ENCODE measurements at places on chromosomes 3 and 15.

- no peak for DNase-seq
Measured at GRCh38 chr15:63544258-63545026, 40.0 kb downstream of the USP3 start.

GRCh38 chr3:154522036-154522602 lies 92.1 kb upstream of the GPR149 start:
- DNase-seq, result no peak

GRCh38 chr3:148723631-148724030 lies 25.9 kb downstream of the AGTR1 start:
- no peak for DNase-seq

- DNase-seq, result no peak
Measured at GRCh38 chr3:58419780-58420507, 13.7 kb downstream of the PDHB start.

- no peak for DNase-seq
Measured at GRCh38 chr3:134680796-134681521, 30.1 kb upstream of the KY start.

DNA sequence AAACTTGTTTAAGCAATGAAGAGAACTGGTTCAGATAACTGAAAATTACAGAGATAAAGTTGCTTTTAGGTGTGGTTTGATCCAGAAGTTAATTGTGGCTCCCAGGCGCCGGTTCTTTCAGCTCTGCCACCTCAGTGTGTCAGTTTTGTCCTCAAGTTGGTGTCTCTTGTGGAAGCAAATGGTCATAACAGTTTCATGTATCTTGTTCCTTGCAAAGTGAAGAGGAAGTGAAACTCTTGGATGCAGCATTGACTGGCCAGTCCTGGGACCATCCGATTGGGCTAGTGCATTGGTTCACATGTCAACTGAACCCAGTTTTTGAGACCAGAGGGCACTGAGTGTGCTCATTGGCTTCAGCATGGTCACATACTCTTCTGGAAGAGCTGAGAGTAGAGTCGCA lies 181.4 kb upstream of the GRM7 start:
- DNase-seq, result no peak

- no peak for DNase-seq
Measured at GRCh38 chr15:82900511-82901060, 51.9 kb downstream of the HOMER2 start.

GRCh38 chr15:57505949-57506391 lies 85.7 kb upstream of the MYZAP start:
- DNase-seq, result peak; percentile 55

- DNase-seq, result no peak
Measured at GRCh38 chr15:79601405-79602086, 169.4 kb downstream of the MINAR1 start.

- no peak for DNase-seq
Measured at GRCh38 chr3:140319739-140320138, 358.1 kb upstream of the TRIM42 start.

DNA sequence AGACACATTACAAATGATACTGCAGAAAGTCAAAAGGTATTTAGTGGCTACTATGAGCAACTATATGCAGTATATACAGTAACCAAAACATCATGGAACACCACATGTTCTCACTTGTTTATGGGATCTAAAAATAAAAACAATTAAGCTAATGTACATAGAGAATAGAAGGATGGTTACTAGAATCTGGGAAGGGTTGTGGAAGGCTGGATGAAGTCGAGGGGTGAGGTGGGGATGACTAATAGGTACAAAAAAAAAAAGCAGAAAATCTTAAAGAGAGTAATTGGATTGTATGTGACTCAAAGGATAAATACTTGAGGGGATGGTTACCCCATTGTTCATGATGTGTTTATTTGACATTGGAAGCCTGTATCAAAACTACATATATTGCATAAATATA lies 848.8 kb upstream of the GBE1 start:
- no peak for DNase-seq

GRCh38 chr3:160893207-160893606 lies 137.2 kb downstream of the PPM1L start:
- DNase-seq, result no peak

DNA sequence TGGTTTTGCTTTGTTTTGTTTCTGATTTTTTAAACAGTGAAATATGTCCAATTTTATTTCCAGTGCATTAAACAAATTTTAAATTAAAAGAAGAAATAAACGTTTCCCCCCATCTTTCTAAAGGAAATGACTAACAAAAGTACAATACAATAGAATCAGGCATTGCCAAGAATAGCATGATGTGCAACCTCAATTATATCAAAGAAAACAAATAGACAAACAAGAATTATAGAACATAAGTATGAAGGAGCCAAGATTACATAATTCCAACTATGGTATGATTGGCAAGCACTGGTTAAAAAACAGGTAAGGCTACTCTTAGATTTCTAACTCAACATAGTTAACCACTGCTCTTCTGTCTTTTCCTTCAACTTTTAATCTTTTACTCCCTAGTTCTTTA lies 26.4 kb downstream of the TIGIT start:
- DNase-seq, result no peak

GRCh38 chr15:34591306-34591705 lies 7.9 kb upstream of the GOLGA8B start:
- DNase-seq, result no peak

- no peak for DNase-seq
Measured at GRCh38 chr15:44028349-44028748, 166.7 kb downstream of the FRMD5 start.

GRCh38 chr3:181709537-181710279 lies 2.0 kb upstream of the SOX2 start:
- peak; percentile 36 for DNase-seq

- DNase-seq, result no peak
Measured at GRCh38 chr3:139157161-139157932, 112.7 kb upstream of the PRR23C start.

GRCh38 chr3:78728406-78729145 lies 1039.2 kb downstream of the ROBO1 start:
- peak; percentile 67 for DNase-seq

DNA sequence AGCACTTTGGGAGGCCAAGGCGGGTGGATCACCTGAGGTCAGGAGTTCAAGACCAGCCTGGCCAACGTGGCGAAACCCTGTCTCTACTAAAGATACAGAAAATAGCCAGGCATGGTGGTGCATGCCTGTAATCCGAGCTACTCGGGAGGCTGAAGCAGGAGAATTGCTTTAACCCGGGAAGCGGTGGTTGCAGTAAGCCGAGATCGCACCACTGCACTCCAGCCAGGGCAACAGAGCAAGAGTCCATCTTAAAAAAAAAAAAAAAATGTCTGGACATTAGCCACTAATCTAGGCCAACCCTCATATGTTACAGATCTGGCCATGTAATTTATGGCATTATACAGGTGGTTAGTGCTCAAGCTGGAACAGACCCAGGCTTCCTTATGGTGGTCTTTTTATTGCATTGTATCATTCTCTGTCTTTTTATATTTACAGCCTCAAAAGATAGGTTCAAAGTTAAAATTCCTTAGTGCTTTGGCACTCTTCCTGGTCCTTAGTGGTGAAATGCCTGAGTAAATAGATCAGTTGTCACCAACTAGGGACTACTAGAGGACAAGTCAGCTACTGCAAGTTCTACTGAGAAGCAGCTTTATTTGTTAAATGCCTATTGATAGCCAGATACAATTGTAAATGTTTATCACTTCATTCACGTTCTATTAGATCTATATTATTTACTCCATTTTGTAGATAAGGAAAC lies 16.0 kb downstream of the STARD9 start:
- DNase-seq, result no peak

DNA sequence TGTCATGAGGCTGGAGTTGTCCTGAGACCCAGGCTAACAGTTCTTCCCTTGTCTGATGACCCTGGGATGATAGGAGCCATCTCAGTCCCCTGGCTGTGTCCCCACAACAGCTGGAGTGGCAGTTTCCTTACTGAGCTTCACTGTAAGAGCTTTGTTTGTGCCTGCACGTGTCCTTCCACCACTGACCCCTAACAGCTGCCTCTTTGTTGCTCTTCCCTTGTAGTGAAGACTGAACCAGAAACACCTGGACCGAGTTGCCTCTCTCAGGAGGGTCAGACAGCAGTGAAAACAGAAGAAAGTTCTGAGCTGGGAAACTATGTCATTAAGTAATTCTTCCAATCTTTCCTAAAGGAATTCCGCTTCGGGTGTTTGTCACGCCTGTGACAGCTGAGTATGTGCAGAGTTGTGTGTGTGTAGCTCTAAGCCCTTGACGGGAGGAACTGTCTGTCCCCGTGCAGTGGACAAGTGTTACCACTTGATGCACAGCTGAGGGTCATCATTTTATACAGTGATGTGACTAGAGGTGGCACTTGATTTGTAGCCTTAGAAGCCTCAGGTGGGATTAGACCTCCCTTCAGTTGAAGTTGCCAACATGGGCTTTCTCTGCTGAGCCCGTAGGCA lies 25.0 kb downstream of the MAP6D1 start:
- no peak for DNase-seq

DNA sequence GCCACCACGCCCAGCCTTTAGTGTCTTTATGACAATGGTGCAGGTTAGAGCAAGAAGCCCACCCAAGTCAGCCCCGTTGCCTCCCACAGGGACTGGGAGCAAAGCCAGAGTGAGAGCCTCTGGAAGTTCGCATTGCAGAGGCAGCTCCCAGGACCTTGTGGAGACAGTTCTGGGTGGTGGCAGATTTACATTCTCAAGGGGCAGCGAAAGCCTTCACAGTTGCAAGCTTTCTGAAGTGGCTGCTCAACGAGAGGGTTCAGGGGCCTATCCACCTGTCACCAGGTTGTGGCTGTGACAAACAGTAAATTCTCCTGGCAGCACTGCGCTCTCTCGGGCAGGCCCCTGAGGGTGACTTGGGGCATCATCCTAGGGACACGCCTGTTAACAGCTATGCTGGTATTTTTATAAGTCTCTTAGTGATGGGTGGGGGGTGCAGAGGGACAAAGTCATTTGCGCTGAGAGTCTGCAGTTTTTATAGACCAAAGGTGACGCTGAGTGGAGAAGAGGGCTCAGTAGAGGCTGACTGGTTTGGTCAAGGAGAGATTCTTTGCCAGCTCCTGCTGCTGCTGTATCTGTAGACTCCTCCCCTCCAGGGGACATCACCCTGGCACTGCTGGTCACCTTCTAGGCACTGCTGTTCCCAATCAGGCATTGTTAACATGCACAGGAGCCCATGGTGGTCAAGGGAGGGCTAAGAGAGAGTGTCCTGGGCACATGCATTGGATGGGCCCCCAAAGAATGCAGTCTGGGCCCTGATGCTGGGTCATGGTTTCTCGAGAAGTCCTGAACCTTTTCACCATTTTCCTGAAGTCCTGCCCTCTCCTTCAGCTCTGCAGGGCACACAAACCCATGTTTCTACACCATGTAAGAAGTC lies 57.5 kb upstream of the KLF13 start:
- DNase-seq, result no peak

- no peak for DNase-seq
Measured at GRCh38 chr15:43100971-43101370, 4.9 kb downstream of the UBR1 start.

GRCh38 chr3:99858469-99858868 lies 40.8 kb downstream of the CMSS1 start:
- DNase-seq, result peak; percentile 78

DNA sequence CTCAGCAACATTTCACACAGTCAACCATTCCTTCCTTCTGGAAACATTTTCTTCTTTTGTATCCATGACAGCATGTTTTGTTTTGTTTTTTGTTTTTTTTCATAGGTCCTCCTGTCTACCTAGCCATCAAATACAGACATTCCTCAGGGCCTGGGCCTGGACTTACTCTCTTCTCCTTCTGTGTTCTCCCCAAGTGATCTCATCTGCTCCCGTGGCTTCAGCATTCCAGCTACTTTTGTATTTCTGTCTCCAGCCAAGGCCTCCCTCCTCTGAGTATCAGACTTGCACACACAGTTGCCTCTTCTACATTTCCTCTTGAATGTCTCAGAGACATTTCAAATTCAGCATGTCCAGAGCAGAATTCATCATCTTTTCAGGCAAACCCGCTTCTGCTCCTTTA lies 82.4 kb downstream of the HCN4 start:
- no peak for DNase-seq

- DNase-seq, result no peak
Measured at GRCh38 chr3:177804032-177804431, 606.8 kb upstream of the TBL1XR1 start.

- DNase-seq, result peak; percentile 89
Measured at GRCh38 chr3:129521611-129522010, 6.8 kb upstream of the RHO start.

DNA sequence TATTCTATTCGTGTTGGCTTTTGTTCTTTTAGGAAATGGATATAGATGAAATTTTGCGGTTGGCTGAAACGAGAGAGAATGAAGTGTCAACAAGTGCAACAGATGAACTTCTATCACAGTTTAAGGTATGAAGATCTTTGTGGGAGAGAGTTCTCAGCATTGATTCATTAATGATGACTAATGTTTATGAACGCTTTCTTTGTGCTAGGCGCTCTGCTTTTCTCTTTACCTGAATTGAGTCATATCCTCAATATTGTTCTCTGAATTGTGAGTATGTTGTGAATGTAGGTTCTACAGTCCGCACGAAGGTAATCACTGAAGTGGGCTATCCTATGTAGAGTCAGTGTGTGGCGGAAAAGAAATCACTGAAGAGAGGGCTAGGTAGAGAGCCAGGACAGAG lies 81.2 kb downstream of the CHD2 start:
- no peak for DNase-seq

- DNase-seq, result no peak
Measured at GRCh38 chr3:123656691-123657090, 71.8 kb upstream of the HACD2 start.

DNA sequence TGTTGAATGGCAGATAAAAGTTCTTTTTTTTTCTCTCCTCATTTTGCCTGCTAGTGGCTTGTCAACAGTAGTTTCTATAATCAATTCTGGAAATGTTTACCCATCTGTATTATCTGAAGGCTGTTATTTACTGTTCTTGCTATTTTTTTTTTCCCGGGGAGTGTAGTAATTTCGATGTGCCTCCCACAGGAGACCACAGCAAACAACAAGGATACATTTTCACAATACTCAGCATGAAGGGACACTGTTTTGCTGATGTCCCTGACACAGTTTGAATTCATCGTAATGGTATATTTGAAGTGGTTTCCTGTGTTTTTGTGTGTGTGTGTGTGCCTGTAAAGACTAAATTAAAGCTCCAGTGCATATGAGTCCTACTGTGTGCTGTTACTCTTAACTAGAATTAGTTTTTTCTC lies 92.1 kb upstream of the ICE2 start:
- no peak for DNase-seq

DNA sequence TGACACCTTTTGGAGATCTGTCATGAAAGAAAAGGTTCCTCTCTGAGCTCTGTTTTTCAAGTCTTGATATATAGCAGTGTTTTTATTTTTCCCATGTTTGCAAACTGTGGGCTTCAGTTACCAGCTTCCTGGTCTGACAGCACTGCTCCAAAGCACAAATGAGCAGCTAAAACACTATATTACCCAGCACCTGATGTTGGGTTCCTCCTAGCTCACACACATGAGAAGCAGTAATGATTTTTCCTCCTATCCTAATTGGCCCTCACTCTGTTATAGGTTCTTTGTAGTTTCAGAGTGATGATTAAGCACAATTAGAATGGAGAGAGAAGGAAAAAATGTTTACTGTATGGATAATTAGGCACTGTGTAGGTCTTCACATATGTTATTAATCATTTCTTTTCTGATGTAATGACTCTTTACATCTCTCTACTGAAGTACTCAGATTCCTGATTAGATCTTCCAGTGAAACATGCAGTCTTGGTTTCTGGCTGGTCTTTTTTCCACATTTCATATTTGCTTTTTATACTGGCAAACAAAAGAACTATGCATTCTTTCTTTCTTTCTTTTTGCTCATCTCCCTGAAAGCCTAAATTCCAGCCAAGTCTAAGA lies 939.7 kb downstream of the NSUN3 start:
- DNase-seq, result no peak

- DNase-seq, result no peak
Measured at GRCh38 chr15:91142106-91142744, 42.2 kb downstream of the SV2B start.
